ENCODE measurements at places on chromosomes 1 and 21. TPM values are rescaled to one million over a fixed set of nuclear protein-coding genes. Genes with fewer than 3 reads are reported as not detected.

The GPR3 gene
- 1.3 TPM for total RNA-seq

The VWA5B1 gene
- total RNA-seq, result not detected

The TARS2 gene
- total RNA-seq, result 42.2 TPM

The OR2AK2 gene
- total RNA-seq, result not detected
